Left lung (tissue), 14 donors: ENCODE measurements at places on chromosomes 1 and 21. TPM values are rescaled to one million over a fixed set of nuclear protein-coding genes. Genes with fewer than 3 reads are reported as not detected.

The MPC2 gene
- 51.8 TPM for total RNA-seq

The HIVEP3 gene
- total RNA-seq = 15.6 TPM

The ANXA9 gene
- 1.1 TPM for total RNA-seq

The NR1I3 gene
- total RNA-seq = not detected

The TCHH gene
- total RNA-seq = 0.16 TPM

The VTCN1 gene
- not detected for total RNA-seq

The ACTA1 gene
- total RNA-seq = 0.52 TPM

The SEMA4A gene
- 25.4 TPM for total RNA-seq

The ITGB2 gene
- total RNA-seq = 185 TPM

The OR2T10 gene
- not detected for total RNA-seq

The SPRR2A gene
- total RNA-seq = not detected

The CD84 gene
- 17.2 TPM for total RNA-seq

The USH2A gene
- not detected for total RNA-seq

The DNAJC6 gene
- total RNA-seq = 3.8 TPM

The C1orf53 gene
- 5.1 TPM for total RNA-seq

The LORICRIN gene
- total RNA-seq = not detected

The TNFRSF1B gene
- total RNA-seq = 109 TPM

The KCNJ9 gene
- total RNA-seq = not detected

The A3GALT2 gene
- total RNA-seq = not detected

The FALEC gene
- not detected for total RNA-seq

The OR14A16 gene
- not detected for total RNA-seq

The TRIM67 gene
- total RNA-seq = not detected

The NUAK2 gene
- 12.3 TPM for total RNA-seq

The CYP4A22 gene
- not detected for total RNA-seq

The CR1 gene
- total RNA-seq = 6.9 TPM

The CHI3L1 gene
- 49.7 TPM for total RNA-seq

The AGMAT gene
- total RNA-seq = 1.1 TPM

The LAMTOR5 gene
- 134 TPM for total RNA-seq
